ENCODE measurements at places on chromosomes 6 and 20.

GRCh38 chr20:5600982-5601381 lies 149.2 kb upstream of the SHLD1 start:
- no peak for DNase-seq

DNA sequence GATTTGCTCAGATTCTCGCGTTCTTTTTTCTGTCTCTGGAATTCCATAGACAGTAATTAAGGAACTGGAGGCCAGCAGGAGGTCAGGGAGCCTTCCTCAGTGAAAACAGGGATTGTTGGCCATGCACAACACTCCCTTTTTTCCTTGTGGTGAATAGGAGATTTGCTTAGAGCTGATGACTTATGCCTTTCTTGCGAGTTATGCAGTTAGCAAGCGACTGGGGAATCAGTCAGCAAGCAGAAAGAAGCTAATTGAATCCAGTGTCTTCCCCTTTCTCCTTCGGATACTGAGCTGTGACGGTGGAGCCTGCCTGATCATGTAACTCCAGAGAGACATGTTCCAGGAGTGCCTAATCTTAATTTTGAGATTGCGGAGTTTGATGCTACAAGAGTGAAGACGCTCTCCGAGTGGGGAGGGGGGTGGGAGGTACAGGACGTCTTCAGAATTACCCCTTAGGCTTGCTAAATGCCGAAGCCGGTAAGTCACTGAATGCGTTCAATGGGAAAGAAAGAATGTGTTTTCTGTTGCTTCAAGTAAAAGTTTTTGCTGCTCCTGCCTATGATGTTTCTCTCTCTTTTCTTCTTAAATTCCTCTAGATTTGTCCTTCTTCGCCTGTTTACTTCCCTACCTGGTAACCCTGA lies 165.9 kb downstream of the SASH1 start:
- no peak for DNase-seq

DNA sequence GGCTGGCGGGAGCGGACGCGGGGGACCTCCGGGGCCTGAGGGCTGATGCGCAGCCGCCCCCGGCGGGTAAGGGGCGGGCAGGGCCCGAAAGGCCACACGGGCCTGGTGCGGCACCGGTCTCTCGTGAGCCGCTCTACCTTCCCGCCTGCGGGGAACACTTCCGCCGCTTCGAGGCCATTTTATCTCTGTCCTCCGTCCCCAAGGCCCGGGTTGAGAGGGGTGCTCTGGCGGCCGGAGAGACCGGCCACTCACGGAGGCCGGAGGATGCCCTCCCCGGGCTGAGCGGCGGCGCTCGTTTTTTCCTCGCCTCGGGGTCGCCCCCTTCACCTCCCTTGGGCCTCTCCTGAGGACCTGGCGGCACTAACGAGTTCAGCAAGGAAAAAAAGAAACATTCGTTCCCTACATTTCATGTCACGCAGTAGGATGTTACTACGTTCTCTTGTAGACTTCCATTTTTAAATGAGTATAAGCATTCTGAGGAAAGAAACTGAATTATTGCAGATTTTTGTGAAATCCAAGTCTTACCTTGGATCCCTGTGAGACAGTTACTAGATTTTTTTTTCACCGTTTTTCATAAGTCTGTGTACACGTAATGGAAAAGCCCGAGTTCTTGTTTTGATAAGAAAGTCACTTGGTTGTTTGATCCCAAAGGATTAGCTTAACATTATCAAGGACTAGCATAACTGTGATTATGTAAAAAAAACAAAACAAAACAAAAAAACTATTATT lies 575 bp downstream of the WTAP start:
- DNase-seq, result no peak

GRCh38 chr6:40387871-40388264 lies 199.3 kb downstream of the LRFN2 start:
- DNase-seq, result no peak

- no peak for DNase-seq
Observed at GRCh38 chr6:33194431-33194979, 2.2 kb upstream of the COL11A2 start.

DNA sequence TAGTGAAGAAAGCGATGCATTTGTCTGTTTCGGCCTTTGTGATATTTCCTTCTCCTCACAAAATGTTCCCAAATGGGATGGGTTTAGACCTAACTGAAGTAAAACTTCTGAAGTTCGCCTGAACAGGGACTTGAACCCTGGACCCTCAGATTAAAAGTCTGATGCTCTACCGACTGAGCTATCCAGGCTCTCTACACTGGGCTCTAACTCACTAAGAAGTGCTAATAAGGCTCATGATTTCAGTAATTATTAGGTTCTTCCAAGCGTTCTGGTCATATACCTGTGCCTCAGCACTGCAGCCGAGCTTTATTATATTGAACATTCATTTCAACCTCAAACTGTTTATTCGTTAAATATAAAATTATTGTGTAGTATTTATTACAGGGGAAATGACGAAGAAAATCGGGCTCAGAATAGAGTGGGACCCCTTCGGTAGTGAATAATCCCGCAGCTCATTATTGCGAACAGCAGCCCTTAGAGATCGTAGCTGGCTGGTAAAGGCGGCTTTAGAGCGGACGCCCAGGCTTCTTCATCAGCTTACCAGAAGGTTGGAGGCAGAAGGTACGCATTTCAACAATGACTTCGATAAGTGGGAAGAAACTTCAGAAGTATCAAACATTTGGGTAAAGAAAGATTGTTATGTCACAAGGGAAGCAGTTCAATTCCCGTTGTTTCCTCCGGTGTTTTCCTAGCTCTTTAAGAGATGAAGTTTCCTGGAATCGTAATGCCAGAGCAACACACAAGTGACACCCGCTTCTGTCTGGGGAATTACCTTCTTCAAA lies 119.0 kb upstream of the ZNF184 start:
- DNase-seq, result no peak

DNA sequence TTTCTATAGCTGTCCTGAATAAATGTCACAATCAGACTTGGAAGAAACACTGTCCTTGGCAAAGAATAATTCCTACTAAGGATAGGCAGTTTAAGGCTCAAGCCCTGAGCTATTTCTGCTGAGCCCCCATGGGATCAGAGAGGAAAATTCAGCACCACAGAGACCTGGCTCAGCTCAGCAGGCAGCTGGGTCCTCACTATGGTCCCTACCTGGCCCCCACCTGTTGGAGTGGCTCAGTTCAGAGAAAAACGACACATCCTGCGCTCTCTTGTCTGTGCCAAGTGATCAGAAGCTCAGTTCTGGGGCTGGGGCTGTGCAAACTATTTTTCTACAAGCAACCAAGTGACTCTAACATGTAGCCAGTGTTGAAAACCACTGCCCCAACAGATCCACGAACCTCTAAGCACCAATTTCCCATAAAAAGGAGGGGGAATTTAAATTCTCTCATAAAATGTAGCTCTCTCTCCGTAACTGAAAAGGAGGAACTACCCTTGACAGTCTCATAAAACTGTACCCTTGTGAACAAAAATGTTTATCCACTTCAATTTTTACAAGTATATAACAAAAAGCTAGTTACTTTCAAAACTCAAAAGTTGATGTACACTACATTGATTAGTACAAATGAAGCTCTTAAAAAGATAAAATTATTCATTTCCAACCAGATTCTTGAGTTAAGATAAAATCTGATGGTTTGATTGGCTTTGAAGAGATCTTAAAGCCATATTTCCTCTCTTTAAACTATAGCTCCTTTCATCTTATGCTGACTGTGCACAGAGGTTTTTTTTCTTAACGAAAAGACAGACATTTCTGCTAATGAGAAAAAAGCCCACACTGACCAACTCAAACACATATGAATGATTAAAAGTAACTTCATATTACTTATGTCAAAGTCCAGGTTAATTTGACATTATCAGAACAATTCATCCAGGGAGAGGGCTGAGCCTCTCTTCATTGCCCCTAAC lies 52.0 kb downstream of the KIF13A start:
- no peak for DNase-seq

- no peak for DNase-seq
Observed at GRCh38 chr20:56358070-56358469, 704 bp upstream of the FAM210B start.

DNA sequence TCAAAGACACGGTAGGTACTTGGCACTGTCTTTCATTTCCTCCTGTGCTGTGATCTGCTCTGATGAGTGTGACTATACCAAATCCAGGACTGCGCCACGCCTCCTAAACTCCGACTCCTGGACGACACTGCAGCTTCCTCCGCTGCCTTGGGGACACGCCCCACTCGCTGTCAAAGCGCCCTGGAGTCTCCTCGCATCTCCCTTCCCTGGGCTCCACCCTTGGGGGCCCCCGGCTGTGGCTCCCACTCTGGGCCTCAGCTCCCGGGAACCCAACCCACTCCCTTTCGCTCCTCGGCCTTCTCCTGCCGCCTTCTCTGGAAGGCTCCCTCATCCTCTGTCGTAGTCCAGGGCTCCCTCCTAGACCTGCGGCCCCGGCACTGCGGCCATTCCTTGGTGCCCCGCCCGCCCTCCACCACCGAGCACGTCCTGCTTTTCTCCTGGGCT lies 61.2 kb downstream of the RSPH3 start:
- no peak for DNase-seq

GRCh38 chr20:11235058-11235457 lies 561.3 kb upstream of the JAG1 start:
- no peak for DNase-seq

GRCh38 chr20:63837479-63837878 lies 6.4 kb upstream of the ZBTB46 start:
- DNase-seq, result no peak

DNA sequence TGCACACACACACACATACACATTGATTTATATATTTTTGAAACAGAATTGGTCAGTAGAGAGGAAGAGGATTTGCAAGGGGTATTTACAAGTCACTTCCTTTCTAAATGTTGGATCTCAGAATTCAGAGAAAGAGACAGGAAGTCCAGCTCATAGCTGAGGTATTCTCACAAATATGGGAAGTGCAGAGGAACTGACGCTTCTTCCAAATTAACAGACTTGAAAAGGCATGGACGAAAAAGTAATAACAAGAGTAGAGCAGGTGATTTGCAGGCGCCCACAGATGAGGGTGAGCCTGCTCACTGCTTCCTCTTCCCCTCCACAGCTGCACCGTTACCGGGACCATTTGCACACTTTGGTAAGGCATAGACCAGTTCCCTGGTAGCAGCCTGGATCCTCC lies 246.4 kb downstream of the PHACTR1 start:
- DNase-seq, result no peak

- no peak for DNase-seq
Observed at GRCh38 chr6:82088978-82089771, 158.4 kb downstream of the IBTK start.

GRCh38 chr6:14722001-14722562 lies 523.8 kb upstream of the JARID2 start:
- no peak for DNase-seq

- no peak for DNase-seq
Observed at GRCh38 chr20:2473516-2473915, 2.9 kb upstream of the SNRPB start.

DNA sequence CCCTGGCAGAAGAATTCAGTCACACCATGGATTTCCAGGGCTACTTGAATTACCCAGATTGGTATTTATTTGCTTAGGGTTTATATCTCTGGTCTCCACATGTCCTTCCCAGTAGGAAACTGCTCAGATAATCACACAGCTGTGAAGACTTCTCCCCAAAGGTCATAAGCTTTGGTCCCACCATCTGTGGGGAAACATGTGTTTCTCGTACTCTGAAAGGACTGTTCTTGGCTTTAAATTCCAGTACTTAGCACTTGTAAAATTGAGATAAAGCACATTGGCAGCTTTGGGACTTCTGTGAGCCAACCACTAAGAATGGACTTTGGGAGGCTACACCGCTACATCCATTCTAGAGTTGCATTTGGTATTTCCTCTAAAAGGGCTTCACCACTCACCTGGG lies 205.3 kb upstream of the FOXA2 start:
- DNase-seq, result no peak

GRCh38 chr20:7897781-7898364 lies 42.4 kb downstream of the HAO1 start:
- DNase-seq, result no peak

DNA sequence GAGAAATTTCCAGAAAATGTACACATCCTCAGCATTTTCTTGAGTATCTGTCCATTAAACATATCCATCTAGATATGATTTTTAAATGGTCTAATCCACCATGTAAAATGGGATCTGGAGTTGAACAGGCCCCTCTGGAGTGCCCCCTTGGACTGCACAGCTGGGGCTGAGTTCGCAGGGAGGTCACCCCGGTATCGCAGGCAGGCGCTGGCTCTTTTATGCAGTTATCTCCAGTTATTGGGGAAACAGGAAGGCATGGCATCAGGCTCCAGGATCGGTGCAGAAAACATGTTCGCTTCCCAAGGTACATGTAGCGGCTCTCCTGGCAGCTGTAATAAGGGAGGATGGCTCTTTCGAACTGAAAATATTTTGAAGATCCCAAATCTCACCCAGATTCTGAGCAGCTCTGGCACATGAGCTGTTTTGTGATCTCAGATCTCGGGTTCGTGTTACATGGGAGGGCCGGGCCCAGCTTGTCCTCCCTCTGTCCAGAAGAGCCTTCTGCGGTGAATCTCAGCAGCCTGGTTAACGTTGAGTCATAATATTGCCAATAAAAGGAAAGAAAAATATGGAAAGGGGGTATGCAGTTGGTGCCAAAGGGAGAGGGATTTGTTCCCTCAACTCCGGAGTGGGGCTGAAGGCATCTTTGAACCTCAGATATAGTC lies 167.7 kb downstream of the EYA2 start:
- peak; percentile 72 for DNase-seq

DNA sequence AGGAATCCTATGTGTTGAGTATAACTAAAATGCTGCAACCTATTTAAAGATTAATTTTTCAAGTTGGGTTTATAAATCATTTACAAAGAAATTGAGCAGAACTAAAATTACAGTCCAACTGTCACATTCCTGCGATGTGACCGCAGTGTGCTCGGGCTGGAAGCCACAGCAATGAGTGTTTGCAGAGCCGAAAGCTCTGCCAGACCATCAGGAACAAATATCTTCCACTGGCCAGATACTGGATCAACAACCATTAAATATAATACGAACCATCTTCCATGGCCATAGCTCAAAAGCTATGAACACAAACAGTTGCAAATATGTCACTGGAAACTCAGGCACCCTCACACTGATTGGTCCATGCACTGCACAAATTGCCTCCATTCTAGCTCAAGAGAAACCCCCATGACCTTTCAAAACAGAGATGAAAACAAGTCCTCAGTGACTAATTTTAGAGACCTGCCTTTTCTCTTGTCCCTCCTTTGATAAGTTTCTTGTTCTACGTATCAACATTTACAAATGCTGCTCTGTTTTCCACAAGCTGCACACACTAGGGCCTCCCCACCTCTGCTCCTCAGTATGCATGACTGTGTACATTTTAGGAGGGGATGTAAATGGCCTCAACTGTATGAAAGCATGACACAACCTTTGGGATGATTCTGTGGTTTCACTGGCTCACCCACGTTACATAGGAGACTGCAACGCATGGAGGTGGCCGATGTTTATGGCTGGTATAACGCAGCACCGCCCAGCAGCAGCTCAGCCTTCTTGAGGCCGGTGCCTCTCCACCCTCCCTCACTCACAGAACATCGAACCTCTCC lies 171.7 kb downstream of the WDR27 start:
- DNase-seq, result no peak

DNA sequence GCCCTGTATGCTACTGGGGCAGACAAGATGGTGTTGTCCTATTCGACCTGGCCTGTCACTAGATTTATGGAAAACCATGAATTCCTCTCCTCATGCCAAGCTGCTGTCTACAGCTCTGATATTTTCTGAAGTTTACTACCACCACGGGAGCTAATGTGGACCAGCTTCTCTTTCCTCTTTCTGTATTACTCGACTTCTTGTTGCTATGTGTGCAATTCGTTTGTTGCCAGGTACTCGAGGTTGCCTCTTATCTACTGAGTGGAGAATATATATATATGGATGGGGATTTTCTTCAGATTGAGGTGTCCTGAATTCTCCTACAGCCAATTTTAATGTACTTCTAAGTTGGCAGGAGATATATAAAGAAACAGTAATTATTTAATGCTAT lies 34.7 kb downstream of the MAN1A1 start:
- no peak for DNase-seq
